ENCODE measurements at places on chromosomes 4 and X. TPM values are rescaled to one million over a fixed set of nuclear protein-coding genes. Genes with fewer than 3 reads are reported as not detected.

The AWAT1 gene
- total RNA-seq: not detected

The ELK1 gene
- total RNA-seq: 42.4 TPM

The CXCL5 gene
- 1,906 TPM for total RNA-seq

The GPR82 gene
- not detected for total RNA-seq

The ARHGAP6 gene
- not detected for total RNA-seq

The ARMCX6 gene
- 35.0 TPM for total RNA-seq

The PRRG3 gene
- not detected for total RNA-seq

The POU4F2 gene
- total RNA-seq: not detected

The PNMA5 gene
- total RNA-seq: not detected

GRCh38 chr4:152334931-152335330, 201.0 kb downstream of the FBXW7 start:
- H3K27ac ChIP-seq: no peak overlapping the region
- DNase-seq: no peak
- H3K4me1 ChIP-seq: no peaks in the 10 kb centered on the region
- H3K36me3 ChIP-seq: peaks cover 5% of the 10 kb centered on the region
- no peak overlapping the region for H3K4me3 ChIP-seq
- H3K27me3 ChIP-seq: no peaks in the 10 kb centered on the region

DNA sequence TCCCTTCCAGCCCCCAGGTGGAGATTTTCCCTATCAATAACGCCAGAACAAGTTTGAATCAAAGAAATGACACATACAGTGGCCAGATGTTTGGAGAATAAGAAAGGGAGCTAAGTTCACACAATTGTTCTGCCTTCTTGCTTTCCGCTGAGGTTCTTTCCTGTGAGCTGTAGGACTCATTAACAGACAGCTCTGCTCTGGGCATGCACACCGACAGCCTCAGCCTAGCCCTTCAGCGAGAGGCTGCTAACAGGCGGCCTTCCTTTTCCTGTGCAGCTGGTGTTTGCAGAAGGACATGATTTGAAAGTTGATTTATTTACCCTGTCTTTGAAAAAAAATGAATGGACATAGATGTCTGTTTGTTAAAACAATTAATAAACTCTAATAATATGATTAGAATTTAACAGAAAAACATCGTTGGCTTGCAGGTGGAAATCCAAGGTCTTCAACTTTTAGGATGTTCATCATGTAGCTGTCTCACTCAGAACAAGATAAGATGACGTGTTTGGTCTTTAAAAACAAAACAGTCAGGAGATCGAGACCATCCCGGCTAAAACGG, 183.3 kb downstream of the KDR start:
- H3K27me3 ChIP-seq: no peaks in the 10 kb centered on the region
- H3K4me3 ChIP-seq: no peak overlapping the region
- peaks cover 9% of the 10 kb centered on the region for H3K4me1 ChIP-seq
- H3K27ac ChIP-seq: no peak overlapping the region

GRCh38 chr4:39642885-39643552, 4.4 kb upstream of the SMIM14 start:
- H3K36me3 ChIP-seq: peaks cover 17% of the 10 kb centered on the region
- no peak overlapping the region for H3K27ac ChIP-seq
- no peaks in the 10 kb centered on the region for H3K27me3 ChIP-seq
- no peaks in the 10 kb centered on the region for H3K4me1 ChIP-seq
- H3K4me3 ChIP-seq: no peak overlapping the region

- H3K27ac ChIP-seq: no peak overlapping the region
- peaks cover 59% of the 10 kb centered on the region for H3K27me3 ChIP-seq
- H3K4me1 ChIP-seq: no peaks in the 10 kb centered on the region
- no peak for DNase-seq
- H3K4me3 ChIP-seq: no peak overlapping the region
Measured at GRCh38 chrX:69429339-69430015, 74.6 kb upstream of the NALF2 start.

DNA sequence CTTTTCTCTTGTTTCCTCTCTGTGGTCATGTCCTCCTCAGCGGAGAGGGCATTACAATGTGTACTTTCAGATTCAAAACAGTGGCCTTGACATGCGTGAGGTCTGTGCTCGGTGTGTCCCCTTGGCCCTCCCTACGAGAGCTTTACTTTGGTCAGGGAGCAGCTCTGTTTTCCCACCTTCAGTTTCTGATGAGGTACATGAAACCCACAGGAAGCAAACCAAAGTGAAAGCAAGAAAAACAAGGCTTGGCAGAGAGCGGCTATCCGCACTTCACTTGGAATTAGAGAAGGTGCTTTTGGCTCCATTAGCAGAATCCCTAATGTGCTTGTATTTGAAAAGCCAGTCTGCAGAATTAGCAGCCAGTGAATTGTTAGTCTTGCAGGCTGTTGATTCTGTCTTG, 19.5 kb upstream of the BOD1L1 start:
- H3K4me1 ChIP-seq: no peaks in the 10 kb centered on the region
- no peak overlapping the region for H3K27ac ChIP-seq
- no peak overlapping the region for H3K4me3 ChIP-seq
- H3K36me3 ChIP-seq: no peaks in the 10 kb centered on the region
- no peaks in the 10 kb centered on the region for H3K27me3 ChIP-seq
- no peak for DNase-seq

DNA sequence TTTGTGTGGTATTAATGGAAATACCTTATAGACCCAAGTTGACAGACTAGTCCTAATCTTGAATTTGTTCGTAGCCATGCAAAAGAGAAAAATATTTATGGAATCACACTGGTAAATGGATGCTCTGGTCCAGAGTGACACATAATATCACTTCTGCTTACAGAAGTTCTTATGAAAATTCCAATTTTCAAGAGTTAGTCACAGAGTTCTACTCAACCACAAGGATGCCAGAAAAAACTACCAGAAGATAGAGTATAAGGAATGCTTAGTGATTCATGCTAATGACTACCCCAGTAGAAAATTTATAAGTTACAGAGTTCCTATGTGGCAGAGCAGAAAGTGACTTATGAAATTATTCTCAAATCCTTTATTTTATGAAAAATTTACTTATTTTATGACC, 1384.8 kb downstream of the FAM133A start:
- H3K36me3 ChIP-seq: no peaks in the 10 kb centered on the region
- no peaks in the 10 kb centered on the region for H3K4me1 ChIP-seq
- H3K4me3 ChIP-seq: no peak overlapping the region

GRCh38 chrX:141405853-141406492, 163.7 kb upstream of the SPANXC start:
- DNase-seq: no peak
- H3K4me3 ChIP-seq: no peak overlapping the region
- no peaks in the 10 kb centered on the region for H3K4me1 ChIP-seq
- H3K27ac ChIP-seq: no peak overlapping the region
- H3K27me3 ChIP-seq: no peaks in the 10 kb centered on the region

- H3K27ac ChIP-seq: no peak overlapping the region
- DNase-seq: no peak
- no peaks in the 10 kb centered on the region for H3K36me3 ChIP-seq
- no peak overlapping the region for H3K4me3 ChIP-seq
Measured at GRCh38 chr4:5759236-5760075, 48.5 kb downstream of the EVC start.

DNA sequence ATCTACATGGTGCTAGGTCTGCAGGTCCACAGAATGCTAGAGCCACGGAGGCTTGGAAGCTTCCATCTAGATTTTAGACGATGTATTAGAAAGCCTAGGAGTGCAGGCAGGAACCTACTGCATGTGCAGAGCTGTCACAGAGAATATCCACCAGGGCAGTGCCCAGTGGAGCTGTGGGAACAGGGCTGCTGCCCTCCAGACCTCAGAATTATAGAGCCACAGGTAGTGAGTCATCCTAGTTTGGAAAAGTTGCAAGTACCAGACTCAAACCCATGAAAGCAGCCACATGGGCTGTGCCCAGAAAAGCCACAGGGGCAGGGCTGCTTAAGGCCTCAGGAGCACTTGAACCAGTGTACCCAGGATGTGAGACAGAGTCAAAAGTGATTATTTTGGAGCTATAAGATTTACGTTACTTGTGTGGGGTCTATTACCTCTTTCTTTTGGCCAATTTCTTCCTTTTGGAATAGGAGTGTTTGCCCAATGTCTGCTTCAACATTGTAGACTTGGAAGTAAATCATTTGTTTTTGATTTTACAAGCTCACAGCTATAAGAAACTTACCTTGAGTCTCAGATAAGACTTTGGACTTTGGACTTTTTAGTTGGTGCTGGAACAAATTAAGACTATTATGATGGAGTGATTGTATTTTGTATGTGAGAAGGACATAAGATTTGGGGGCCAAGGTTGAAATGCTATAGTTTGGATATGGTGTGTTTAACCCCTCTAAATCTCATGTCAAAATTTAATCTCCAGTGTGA, 143.5 kb upstream of the CHRDL1 start:
- no peaks in the 10 kb centered on the region for H3K4me1 ChIP-seq
- H3K27me3 ChIP-seq: peaks cover 24% of the 10 kb centered on the region
- no peak for DNase-seq
- H3K36me3 ChIP-seq: no peaks in the 10 kb centered on the region

GRCh38 chr4:169337510-169337909, 66.8 kb upstream of the SH3RF1 start:
- no peaks in the 10 kb centered on the region for H3K36me3 ChIP-seq
- H3K4me1 ChIP-seq: no peaks in the 10 kb centered on the region
- no peak overlapping the region for H3K27ac ChIP-seq
- no peak for DNase-seq
- no peak overlapping the region for H3K4me3 ChIP-seq

DNA sequence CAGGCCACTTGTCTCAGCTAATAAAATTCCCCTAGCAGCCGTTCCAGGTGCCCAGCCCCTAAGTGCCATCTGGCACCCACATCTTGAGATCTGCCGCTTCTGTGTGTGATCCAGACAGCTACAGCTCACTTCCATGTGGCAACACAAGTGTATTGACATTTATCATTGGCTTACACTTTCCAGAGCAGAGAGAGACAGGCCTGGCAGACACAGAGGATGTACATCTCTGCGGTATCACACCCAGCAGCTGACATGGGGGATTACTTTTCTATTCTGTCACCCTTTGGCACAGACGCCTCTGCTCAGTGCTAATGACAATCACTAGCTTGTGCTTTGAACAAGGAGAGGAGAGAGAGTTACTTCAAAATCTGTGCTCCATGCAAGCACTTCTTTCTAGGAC, 195.9 kb downstream of the KDR start:
- DNase-seq: no peak
- H3K27ac ChIP-seq: no peak overlapping the region
- no peaks in the 10 kb centered on the region for H3K27me3 ChIP-seq
- H3K4me1 ChIP-seq: peaks cover 9% of the 10 kb centered on the region
- no peak overlapping the region for H3K4me3 ChIP-seq

DNA sequence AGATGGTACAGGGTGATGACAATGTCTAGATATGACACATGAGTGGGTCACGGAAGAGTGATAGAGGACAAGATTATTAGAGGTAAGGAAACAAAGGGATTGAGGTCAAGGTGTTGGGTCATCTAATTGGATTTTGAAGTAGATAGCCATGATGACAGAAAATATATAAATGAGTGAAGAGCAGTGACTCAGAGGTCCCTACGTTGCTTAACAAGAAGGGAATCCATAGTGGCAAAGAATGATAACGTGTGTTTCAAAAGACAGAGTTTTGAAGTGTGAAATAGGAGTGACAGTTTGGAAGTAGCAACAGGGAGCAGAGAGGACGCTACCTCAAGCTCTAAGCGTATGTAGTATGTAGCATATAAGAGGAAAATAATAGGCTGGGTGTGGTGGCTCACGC, 22.2 kb upstream of the CAMK2D start:
- no peaks in the 10 kb centered on the region for H3K36me3 ChIP-seq
- no peak overlapping the region for H3K4me3 ChIP-seq
- peak overlapping the region; percentile 8 for H3K27ac ChIP-seq
- no peak for DNase-seq
- H3K4me1 ChIP-seq: peaks cover 23% of the 10 kb centered on the region

All from Calu3 (cell line).